ENCODE measurements at places on chromosomes 4 and X.
A peak's percentile ranks its signal among the peaks of the same experiment; 100 is the strongest.

DNA sequence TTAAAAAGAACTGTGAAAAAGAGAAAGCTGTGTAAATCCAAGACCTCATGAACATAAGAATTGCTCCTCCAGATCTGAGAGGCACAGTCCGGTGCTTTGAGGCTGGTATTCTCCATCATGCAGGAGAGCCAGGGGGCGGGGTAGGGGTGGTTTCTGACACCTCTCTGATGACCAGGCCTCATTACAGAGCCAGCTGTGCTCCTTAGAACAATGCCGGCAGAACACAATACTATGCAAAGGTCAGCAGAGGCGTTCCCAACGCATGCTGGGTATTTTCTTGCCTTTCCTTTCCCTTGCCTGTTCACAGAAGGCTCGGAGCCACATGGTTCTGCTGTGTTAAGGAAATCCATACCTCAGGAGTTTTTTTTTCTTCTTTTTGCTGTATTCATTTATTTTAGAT is 91.2 kb upstream of the SOD3 start:
- no peak for DNase-seq

DNA sequence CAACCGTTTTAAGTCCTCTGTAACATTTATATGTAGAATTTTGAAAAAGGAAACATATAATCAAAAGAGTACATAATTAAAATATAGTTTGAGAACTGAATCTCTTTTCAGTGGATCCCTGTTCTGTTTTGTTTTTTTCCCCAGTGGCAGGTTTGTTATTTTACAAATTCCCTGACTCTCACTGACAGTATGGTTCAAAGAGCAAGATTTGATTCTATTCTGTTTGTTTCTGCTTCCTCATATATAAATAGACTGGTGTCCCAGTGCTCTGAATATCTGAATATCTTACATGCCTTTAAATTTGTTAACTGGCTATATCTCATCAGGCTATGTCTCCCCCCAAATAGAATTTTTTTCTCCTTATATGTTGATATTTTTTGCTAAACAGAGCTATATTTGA is 16.6 kb downstream of the SULT1E1 start:
- no peak for DNase-seq

GRCh38 chr4:104589264-104589868 is 94.7 kb upstream of the CXXC4 start:
- no peak for DNase-seq

DNA sequence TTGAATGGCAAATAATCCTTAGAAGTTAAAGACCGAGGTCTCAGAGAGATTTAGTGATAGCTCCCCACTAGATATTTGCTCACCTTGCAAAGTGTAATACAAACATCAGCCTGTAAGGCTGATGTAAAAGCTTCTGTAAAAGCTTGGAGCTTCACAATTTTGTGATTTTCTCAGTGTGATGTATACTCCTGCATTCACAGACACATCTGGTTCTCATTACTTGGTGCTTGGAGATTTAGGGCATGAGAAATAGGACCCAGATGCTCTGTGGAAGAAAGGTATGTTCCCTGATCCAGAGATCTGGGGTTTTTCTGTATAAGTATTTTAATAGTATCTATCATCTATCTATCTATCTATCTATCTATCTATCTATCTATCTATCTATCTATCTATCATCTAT is 1664.3 kb downstream of the C4orf33 start:
- no peak for DNase-seq

DNA sequence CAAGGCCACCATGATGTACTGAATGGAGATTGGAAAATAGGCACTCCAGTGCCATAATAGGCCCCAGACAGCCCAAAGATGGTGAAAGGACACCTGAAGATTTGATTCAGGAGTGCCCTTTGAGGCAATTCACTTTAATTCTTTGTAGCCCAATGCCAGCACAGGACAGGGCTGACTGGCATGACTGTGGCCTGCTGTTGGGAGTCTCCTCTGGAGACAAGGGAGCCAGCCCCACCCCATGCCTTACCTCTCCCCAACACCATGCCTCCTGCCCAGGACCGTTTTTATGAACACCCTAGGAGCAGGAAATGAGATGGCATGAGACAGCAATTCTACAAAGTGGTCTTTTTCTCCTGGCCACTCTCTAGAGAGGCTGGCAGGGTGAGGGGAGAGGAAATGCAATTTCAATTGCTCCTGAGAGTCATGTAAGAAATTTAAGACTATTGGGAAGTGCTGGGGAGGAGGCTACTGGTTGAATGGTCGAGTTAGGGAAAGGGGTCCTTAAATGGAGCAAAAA is 94.2 kb upstream of the MAMLD1 start:
- no peak for DNase-seq

- DNase-seq: peak; percentile 67
These were observed 1.5 kb downstream of the EVC start for GRCh38 chr4:5712517-5712916.

GRCh38 chr4:120838784-120839183 is 83.7 kb downstream of the PRDM5 start:
- no peak for DNase-seq

GRCh38 chr4:165814256-165815020 is 58.6 kb upstream of the TLL1 start:
- no peak for DNase-seq

DNA sequence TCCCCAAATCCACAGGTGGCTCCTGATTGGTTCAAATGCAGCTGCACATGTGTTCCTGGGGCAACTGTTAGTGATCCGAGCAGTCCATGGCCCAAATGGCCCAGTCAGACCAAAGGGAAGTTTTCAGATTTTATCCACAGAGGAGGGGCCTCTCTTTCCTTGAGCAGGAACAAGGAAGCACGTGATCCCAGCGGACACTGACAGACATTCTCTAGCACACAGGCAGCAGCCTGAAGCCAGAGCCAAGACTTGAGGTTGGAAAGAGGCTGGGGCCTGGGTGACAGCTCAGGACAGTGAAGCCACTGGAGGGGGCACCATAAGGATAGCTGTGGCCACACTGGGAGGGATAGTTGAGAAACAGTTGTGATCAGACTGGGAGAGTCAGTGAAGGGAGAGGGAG is 3.5 kb upstream of the ZFP92 start:
- DNase-seq: no peak

- DNase-seq: peak; percentile 88
These were observed 458 bp downstream of the GRIPAP1 start for GRCh38 chrX:49001521-49002090.

DNA sequence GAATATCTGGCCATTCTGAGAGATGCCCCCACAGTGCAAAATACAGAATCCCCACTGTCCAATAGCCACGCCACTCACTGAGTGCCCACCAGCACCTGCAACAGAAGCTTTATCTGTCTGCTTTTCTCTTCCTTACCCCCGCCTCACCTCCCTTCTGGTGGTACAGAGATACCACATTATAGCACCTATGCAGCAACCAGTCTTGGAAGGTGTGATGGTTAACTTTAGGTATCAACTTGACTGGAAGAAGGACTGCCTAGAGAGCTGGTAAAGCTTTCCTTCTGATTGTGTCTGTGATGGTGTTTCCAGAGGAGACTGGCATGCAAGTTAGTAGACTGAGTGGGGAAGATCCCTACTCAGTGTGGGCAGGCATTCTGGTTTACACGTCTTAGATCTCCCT is 61.8 kb upstream of the TXK start:
- DNase-seq: no peak

DNA sequence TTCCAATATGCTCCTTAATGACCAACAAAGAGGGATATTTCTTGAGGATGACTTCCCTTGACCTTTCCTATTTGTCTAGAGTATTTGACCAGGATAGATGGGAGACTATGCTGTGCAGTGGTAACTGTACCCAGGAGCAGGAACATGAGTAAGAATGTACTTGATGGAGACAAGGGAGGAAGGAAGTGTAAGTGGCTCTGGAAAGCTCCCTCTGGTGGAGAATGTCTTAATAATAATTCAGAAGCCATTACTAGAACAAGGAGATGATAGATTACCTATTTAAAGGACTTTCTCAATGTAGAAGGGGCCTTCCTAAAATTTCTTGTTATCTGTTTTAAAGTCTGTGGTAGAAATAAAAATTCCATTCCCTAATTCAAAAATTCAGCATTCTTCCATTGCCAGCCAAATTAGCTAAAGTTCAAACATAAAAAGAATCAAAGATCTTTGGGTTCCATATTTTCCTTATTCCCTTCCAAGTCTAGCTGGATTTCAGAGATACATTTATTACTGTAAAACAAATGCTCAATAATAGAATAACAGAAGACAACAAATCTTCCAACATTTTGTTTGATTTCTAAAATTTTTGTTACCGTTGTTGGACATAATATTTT is 83.8 kb downstream of the GRID2 start:
- DNase-seq: peak; percentile 50

DNA sequence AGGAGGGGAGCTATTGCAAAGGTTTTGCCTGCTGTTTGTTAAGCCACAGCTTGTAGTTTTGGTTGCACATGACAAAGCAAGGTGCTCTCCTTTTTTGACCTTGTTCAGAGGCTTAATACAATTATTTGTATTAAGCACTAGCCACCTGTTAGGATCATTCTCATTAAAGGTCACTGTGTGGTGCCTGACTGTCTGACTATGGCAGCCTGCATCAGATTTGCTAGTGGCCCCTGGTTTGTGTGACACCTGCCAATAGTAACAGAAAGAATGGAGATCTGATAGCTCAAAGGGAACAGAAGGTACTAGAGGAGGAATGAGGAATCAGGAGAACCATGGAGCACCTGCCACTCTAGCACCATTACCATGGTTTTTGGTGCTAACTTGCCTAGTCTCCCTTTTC is 102.5 kb downstream of the POLA1 start:
- no peak for DNase-seq

- DNase-seq: peak; percentile 13
These were observed 772 bp downstream of the EOLA1 start for GRCh38 chrX:149541521-149542047.

GRCh38 chr4:2786794-2787229 is 6.1 kb upstream of the SH3BP2 start:
- no peak for DNase-seq

DNA sequence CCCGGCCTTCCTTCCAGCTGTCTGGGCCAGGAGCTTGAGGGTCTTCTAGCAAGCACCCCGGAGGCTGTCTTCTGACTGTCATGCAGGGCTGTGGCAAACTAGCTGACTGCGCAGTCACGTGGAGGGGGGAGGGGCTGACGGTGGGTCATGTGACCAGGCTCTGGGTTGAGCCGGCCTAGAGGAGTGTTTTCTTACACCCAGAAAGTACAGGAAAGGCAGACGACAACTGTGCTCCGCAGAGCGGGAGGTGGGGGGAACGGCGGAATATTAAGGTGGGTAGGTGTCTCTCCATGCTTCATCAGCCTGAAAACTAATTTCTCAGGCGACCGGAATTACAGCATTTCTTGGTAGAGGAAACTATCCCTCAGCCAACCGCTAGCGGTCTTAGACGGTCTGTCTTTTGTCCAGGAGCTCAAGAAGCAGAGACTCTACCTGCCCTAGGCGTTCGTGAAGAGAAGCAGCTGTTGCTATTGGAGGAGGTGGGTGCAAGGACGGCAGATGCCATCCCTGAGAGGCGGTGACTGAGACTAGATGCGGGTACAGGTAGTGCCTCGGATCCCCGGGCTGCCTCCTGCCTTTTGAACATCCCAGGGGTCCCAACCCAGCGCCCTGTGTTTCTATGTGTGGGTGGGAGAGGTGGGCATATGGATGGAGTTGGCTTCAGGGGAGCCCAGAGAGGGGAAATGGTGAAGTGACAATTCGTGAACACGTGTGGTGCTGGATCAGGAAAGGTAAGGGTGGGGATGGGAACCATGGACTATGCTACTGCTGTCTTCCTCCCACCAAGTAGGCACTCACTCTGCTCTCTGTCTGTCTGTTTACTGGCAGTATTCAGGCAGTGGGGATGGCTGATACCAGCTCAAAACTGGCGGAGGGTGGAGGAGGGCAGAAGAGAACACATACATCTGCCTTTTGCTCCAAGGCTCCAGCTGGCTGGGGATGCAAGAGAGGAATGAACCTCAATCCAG is 8.8 kb downstream of the GPRASP1 start:
- DNase-seq: peak; percentile 58

DNA sequence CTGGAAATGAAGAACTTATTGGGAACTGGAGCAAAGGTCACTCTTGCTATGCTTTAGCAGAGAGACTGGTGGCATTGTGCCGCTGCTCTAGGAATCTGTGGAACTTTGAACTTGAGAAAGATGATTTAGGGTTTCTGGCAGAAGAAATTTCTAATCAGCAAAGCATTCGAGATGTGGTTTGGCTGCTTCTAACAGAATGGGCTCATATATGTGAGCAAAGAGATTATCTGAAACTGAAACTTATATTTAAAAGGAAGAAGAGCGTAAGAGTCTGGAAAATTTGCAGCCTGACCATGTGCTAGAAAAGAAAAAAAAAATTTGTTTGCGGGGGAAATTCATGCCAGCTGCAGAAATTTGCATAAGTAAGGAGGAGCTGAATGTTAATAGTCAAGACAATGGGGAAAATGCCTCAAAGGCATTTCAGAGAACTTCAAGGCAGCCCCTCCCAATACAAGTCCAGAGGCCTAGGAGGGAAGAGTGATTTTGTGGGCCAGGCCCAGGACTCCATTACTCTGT is 35.9 kb upstream of the PAPSS1 start:
- peak; percentile 76 for DNase-seq

- DNase-seq: no peak
These were observed 10.5 kb upstream of the APOOL start for GRCh38 chrX:84993150-84993549.

GRCh38 chrX:97494756-97495372 is 611.2 kb downstream of the RPA4 start:
- DNase-seq: no peak

DNA sequence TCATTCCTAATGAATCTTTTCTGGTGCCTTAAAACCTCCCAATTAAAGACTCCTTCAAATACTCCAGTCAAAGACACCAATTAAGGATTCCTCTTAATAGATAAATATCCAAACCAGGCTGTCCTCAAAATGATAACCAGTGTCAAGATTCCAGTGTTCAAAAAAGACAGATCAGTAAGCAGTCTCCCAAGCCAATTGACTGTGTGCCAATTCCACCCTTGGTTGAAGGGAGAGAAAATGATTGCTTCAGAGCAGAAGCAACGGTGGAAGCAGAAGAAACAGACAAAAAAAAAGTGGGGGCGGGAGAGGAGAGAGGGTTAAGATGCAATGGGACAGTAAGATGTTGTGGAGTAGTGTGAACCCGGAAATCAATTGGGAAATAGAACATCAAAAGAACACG is 216.0 kb upstream of the FTHL17 start:
- DNase-seq: no peak

DNA sequence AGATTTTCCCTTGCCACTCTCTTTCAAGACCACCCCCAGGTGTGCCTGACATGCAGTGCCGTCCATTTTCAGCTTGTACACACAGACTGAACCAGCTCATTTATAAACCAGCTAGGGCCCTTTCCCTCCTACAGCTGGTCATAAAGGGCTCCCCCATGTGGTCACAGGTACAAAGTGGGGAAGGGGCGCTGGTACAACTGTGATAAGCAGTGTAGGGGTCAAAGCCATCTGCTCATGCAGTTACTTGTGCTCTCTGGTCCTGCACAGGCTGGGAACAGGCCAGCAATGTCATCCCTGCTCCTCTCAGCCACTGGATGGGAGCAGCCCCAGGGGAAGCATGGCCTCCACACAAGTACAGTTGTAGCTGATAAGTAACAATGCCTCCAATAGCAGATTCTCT is 20.6 kb downstream of the GABRQ start:
- DNase-seq: no peak

- no peak for DNase-seq
These were observed 48.7 kb downstream of the STIM2 start for GRCh38 chr4:26909369-26909768.

Measured in suppressor macrophage treated with lipopolysaccharide for 1 hour (primary cell).